ENCODE measurements at places on chromosomes 5 and 9. TPM values are rescaled to one million over a fixed set of nuclear protein-coding genes. Genes with fewer than 3 reads are reported as not detected.

The SLC6A3 gene
- total RNA-seq = 1.1 TPM

The CCDC192 gene
- 0.50 TPM for total RNA-seq

The SPATA31D4 gene
- total RNA-seq = not detected

The F2RL1 gene
- total RNA-seq = 2.3 TPM

The NOXA1 gene
- 7.1 TPM for total RNA-seq

The OGN gene
- 1,092 TPM for total RNA-seq

DNA sequence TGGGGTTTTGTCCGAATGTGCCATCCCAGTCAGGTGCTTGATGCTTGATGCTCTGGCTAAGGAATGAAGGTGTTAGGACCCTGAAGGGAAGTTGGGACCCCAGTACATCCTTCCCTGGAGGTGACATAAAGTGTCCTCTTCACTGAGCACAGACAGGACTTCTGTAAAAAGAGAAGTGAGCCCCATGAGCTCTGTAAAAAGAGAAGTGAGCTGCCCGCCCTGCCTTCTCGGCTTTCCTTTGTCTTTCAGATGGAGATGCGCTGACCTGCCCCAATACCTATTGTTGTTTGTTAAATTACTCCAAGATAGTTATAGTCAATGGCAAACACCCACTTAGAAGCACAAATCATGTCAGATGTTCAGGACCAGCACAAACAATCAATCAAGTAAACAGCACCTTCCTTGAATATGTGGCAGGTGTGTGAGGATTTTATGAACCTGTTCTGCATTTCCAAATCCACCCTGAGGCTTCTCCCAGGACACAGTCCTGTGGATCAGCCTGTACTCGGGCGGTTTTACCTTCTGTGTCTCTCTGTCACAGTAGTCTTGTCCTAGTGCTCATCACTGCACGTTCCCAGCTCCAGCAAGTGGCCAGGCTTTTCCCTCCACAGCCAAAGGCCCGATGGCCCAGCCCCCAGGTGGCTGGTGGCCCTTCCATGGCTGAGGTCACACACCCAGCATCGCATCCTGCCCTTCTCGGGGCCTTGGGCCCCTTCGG is 191.4 kb downstream of the MTRR start:
- DNase-seq = no peak

- no peak for DNase-seq
These were observed 238.3 kb upstream of the IRX1 start for GRCh38 chr5:3357291-3357690.

DNA sequence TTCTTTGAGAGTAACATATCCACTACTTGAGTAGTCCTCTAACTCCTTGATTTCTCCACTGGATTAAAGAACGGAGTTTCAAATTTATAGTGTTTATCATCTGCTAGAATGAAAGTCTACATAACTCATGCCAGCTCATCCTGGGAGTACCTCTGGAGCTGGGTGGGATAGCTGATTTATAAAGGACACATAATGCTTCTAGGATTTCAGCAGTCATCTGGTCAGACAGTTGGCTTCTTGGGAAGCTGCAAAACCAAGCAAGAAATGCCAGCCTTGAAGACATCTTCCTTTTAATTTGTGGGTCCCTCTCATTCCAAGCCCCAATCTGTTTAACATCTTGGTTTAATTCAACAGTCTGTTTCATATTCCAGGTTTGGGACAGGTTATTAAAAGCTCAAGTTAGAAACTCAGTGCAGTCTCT is 3.2 kb downstream of the GALNT10 start:
- no peak for DNase-seq

GRCh38 chr5:95284572-95285408 is at the start of gene MCTP1:
Gene MCTP1 (minus strand): TSS chr5:95285094.
- DNase-seq = peak; percentile 8

GRCh38 chr5:69335341-69335935 is 2.8 kb upstream of the CCDC125 start:
- no peak for DNase-seq

GRCh38 chr5:57186194-57186593 is 12.3 kb downstream of the GPBP1 start:
- no peak for DNase-seq

GRCh38 chr5:144040615-144041305 is 129.7 kb downstream of the YIPF5 start:
- DNase-seq = no peak

- DNase-seq = no peak
These were observed 164.0 kb downstream of the GHR start for GRCh38 chr5:42587096-42587723.

GRCh38 chr5:73306078-73306719 is 133.2 kb downstream of the TMEM174 start:
- DNase-seq = peak; percentile 19

- DNase-seq = no peak
These were observed 28.8 kb downstream of the SKP2 start for GRCh38 chr5:36180556-36181350.

- no peak for DNase-seq
These were observed 536 bp downstream of the FEM1C start for GRCh38 chr5:115544043-115544435.

GRCh38 chr5:76427206-76428140 is 24.4 kb downstream of the IQGAP2 start:
- DNase-seq = no peak

- DNase-seq = no peak
These were observed 1092.6 kb upstream of the CDH6 start for GRCh38 chr5:30100929-30101328.

GRCh38 chr5:68928617-68929302 is 165.1 kb upstream of the SLC30A5 start:
- DNase-seq = no peak

DNA sequence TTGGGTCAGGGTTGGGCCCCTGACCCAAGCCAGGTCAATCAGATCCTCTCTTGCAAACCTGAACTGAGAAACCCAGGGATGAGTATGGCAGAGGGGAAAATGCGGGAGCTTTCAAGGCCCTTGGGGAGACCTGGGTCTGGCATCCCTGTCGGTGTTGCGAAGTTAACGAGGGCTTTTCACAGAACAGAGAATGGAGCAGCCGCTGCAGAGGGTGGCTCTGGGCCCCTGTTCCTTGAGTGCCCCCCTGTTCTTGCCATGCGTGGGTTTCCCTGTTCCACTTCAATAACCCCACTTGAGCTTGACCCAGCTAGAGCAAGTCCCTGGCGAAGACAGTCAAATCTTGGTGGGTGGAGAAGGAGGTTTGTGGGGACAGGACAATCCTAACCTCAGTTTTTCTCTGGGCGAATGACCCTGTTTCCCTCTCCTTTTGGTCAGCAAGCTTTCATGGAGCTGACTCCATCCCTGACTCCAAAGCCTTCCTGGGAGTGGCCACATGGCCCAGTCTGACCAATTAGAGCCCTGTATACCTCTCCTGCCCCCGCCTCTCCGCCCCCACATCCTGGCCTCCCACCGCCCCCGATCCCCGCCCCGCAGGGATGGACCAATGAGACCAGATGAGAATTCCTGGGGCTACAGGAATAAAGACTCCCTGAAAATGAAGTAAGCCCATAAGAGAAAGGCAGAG is 2.9 kb upstream of the VDAC1 start:
- DNase-seq = no peak

DNA sequence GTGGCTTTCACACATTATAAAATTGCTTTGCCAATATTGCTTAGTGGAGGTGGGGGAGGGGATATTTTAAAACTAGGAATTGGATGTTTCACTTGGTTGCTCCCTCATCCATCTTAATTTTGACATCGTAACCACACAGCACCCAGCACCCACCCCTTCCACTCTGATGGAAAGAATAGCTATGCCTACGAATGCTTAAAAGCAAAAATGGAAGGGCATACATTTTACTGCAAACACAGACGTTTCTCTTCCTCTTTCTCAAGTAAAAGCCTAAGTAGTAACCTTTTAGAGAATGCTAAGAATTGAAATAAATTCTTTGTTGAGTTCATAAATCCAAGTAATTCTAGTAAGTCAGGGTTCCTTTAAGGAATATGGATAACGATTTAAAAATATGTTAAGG is 69.9 kb downstream of the JAKMIP2 start:
- no peak for DNase-seq

DNA sequence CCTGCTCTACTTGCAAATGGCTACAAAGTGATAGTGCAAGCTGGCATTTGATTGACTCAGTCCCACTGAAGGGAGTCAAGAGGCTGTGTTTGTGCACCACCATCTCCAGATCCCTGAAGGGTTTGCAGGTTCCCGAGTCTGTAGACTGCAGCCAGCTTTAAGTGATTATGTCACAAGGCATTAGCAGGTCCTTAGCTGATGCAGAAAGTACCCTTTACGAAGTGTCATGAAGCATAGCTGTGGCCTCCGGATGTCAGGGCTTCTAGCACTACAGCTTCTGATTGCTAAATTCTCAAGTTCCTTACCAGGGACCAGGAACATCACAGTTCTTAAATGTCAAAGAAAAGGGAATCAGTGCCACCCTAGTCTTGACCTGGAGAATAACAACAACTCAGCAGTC is 311.3 kb upstream of the TRPC7 start:
- DNase-seq = no peak

DNA sequence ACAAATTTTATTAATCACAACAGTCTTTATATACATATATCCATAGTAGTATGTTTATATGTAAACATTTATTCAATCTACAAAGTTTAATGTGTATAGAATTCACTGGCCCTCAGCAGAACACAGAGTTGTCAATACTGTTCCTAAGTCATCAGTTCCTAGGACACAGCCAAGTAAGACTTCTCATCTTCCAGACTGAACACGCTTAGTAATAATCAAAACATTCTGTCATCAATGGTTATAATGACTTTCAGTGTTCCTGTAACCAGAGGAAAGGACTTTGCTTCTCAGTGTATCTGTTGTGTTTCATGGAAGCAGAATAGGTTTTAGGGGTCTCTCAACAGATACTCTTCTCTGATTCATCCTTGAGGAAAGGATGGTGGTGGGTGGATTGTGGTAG is 82.2 kb downstream of the SMIM23 start:
- DNase-seq = no peak

GRCh38 chr5:11531811-11532555 is 372.3 kb downstream of the CTNND2 start:
- DNase-seq = no peak

Data from spinal cord (tissue), 10 donors.